Effector CD4-positive, alpha-beta T cell (primary cell): ENCODE measurements at places on chromosomes 4 and X.

GRCh38 chrX:129932821-129933321, 26.9 kb downstream of the UTP14A start:
- no peak for DNase-seq

DNA sequence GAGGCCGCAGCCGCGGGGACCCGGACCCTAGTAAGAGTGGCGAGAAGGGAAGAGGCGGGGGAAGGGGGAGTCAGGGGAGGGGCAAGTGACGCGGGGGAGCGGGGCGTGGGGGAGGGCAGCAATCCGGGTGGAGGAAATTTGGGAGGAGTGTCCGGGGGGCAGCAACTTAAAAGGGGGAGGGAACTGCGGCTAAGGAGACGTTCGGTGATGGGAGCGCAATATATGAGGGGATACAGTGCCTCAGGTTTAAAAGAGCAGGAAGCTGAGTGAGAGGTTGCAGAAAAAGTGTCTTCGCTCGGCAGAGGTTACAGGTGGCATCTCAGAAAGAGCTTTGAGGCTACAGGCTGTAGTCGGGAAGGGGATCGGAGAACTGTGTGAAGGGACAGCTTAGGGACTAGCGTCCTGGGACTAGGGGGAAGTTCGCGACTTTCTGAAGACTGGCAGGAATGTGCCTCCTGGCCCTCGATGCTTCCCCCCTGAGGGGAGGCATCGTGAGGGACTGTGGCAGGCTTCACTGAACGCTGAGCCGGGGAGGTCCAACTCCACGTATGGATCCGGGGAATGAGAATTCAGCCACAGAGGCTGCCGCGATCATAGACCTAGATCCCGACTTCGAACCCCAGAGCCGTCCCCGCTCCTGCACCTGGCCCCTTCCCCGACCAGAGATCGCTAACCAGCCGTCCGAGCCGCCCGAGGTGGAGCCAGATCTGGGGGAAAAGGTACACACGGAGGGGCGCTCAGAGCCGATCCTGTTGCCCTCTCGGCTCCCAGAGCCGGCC, 519 bp downstream of the FOXO4 start:
- no peak for DNase-seq

- no peak for DNase-seq
Measured at GRCh38 chr4:108838451-108838850, 75.6 kb upstream of the ETNPPL start.

- no peak for DNase-seq
Measured at GRCh38 chrX:114842181-114842580, 175.2 kb downstream of the IL13RA2 start.

- no peak for DNase-seq
Measured at GRCh38 chr4:13498469-13498868, 14.3 kb upstream of the RAB28 start.

DNA sequence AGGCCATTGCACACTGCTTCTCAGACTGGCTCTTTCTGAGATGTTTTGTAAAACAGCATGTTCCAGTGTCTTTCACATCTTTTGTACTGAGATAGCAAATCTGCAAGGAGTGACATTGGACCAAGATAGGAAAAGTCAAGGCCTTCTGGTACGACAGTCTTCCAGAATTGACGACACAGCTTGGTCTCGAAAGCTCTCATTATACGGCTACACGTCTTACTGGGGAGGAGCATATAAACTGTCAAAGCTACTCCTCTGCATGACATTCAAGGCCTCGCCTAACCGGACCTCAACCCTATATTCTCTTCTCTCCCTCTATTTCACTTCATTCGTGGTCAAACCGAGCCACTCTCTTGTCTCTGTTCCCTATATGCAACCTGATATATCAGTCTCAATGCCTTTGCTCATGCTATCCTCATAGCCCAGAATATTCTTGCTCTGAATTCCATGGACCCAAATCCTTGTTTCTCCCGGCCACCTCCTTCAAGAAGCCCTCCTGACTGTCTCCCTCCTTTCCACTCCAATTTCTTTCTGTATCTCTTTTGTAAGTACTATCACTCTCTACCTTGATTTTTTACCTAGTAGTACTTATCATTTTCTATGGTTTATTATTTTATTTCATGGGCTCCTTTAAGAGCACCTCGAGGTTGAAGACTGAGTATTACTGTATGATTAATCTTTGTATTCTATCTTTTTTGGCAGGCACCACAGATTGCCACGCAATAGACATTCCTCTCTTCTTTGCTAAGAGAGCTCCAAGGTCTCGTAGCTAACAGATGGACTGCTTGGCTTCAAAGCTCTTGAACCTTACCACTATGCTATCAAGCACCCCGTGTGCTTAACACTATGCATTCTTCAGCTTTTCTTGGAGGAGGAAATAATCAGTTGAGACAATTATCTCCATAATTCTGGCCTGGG, 35.1 kb downstream of the RBM47 start:
- no peak for DNase-seq

- no peak for DNase-seq
Measured at GRCh38 chrX:13263560-13264251, 56.1 kb downstream of the ATXN3L start.

DNA sequence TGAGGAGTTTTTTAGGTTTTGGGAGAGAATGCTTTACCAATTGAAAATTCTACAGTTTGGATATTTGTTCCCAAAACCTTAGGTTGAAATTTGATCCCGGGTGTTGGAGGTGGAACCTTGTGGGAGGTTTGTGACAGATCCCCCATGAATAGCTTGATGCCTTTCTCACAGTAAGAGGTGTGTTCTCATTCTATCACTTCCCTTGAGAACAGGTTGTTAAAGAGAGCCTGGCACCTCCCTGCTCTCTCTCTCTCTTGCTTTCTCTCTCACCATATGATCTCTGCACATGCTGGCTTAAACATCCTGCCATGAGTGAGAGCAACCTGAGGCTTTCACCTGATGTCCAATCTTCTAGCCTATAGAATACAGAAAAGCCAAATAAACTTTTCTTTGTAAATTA, 1475.5 kb upstream of the AGA start:
- no peak for DNase-seq

DNA sequence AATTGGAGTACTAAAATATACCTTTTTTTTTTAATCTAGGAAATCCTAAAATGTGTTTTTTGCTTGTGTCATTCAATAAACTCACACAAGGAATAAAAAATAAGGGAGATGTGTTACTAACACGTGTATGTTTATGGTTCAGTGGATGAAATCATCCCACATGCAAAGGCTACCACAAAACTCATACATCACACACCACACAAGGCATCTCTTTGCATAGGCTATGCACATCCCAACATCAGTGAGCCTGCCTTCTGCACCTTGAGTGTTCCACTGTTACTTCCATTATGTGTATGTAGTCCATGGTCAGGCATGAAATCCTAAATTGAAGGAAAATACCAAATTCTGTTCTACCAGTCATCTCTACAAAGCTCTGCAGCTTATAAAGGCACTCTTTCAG, 213.1 kb downstream of the DCTD start:
- no peak for DNase-seq

DNA sequence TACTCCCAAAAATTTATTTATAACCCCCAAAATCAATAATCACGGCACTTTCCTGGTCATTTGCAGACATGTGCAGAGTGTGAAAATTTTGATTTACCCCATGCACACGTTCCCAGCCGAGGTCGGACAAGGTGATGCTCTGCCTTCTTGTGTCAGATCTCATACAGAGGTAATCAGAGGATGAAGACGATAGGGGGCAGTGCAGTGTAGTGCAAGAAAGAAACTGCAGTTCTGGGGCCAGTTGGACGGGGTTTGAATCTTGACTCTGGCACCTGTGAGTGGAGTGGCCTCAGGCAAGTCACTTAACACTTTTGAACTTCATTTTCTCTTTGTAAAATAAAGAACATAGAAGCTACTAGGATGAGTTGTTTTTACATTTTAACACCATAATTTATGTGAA, 88.4 kb downstream of the FRMPD3 start:
- DNase-seq: no peak

DNA sequence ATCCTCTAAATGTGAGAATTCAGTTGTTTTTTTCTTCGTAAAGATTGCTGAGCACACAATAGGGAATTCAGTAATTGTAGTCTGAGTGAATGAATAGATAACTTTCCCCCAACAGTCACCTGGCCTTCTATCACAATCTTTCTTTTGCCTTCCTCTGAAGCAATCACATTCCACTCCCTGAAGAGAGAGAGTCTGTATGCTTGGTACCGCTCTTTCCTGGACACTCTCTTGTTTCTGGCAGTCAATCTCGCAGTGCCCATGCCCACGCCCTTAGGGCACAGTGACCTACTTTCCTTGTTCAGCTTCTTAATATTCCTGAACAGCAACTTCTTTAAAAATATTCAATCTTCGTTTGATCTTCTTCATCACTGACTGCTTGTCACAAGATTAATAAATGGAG, 255.9 kb downstream of the ADAMTS3 start:
- DNase-seq: no peak

DNA sequence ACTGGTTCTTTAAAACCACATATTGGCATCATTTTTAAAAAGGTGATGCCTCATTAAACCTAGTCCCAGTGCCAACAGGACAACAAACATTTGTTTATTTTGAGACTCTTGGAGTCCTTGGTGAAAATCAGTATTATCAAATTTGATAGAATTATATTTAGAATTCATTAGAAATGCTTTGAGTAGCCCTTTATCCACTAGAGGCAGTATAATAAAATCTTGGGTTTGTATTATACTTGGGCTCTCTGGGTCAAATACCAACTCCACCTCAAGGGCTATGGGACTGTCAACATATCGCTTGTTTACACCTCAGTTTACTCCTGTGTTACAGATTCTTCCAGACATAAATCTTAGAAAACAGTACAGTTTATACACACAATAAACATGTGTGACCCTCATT, 335.7 kb upstream of the FSTL5 start:
- no peak for DNase-seq

- no peak for DNase-seq
Measured at GRCh38 chrX:69493193-69493592, 10.9 kb upstream of the NALF2 start.

GRCh38 chrX:148534291-148534690, 33.9 kb downstream of the AFF2 start:
- no peak for DNase-seq

GRCh38 chr4:77600521-77601451, 4.8 kb upstream of the CXCL13 start:
- DNase-seq: no peak

DNA sequence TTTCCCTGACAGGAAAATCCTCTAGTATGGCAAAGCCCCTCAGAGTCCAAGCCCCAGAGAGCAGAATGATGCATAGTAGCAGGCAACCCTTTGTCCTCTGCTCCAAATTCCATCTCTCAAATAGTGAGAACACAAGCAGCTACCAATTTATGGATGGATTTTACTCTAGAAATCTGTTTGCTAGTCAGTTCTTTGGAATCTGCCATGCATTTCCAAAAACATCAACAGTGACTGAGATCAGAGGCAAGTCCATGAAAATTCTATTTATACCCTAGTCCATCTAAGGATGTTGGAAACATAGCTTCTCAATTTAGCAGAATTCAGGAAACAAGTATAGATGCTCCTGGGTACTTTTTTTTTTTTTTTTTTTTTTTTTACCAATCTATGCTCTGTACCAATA, 10.0 kb upstream of the CC2D2A start:
- DNase-seq: no peak

DNA sequence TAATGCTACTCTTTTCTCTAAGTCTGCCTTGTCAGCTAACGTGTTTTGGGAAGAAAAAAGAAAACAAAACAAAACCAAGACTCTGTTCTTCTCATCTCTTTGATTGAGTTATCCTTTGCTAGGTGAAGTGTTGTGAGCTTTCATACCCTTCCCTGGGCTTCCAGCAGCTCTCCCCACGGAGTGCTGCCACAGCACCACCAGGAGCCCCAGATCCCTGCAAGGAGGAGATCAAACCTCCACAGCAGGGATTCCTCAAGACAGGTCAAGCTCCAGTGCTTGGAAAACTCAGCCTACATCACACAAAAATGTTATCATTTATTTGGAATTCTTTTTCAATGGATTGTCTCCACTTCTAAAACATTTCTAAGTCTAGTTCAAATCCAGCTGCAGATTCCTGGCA, 1981.9 kb upstream of the TENM3 start:
- DNase-seq: no peak

- no peak for DNase-seq
Measured at GRCh38 chrX:31658360-31658759, 586.5 kb upstream of the FTHL17 start.

DNA sequence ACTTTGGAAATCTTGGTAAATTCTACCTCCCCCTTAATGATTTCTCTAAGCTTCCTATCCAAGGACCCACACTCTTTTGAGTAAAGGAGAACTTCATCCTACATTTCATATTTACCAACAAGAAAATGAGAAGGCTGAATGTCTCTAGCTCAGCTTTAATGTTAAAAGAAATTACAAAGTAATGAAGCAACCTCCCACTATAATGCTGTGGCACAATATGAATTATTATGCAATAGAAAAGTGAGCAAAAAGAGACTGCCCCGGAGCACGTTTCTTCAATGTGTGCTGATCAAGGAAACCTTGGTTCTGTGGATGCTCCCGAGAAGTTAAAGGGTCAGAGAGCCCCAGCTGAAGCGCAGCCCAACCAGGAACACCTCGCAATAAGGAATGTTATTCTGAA, 9.1 kb upstream of the TBC1D1 start:
- no peak for DNase-seq

GRCh38 chrX:44970709-44971108, 97.7 kb downstream of the KDM6A start:
- no peak for DNase-seq

DNA sequence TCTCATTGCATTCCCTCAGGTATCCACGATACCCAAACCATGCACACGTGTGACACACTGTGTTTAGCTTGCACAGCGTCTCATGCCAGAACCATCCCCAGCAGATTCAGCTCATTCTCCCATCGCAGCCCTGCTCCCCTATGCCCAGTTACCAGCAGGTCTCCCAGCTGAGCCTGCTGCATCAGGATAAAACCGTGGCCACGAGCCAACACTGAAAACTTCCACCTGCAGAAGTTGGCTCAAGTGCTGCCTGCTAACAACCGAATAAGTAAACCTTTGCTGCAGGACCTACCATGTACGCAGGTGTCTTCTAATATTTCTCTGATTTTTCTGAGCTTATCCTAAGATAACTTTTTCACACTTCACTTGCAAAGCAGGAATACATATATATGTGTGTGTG, 120.4 kb upstream of the STS start:
- no peak for DNase-seq

GRCh38 chr4:149735796-149736195, 79.8 kb downstream of the IQCM start:
- no peak for DNase-seq

GRCh38 chr4:1336088-1336491, 10.9 kb upstream of the UVSSA start:
- no peak for DNase-seq

GRCh38 chrX:39149761-39150160, 348.5 kb downstream of the MID1IP1 start:
- peak; percentile 41 for DNase-seq

DNA sequence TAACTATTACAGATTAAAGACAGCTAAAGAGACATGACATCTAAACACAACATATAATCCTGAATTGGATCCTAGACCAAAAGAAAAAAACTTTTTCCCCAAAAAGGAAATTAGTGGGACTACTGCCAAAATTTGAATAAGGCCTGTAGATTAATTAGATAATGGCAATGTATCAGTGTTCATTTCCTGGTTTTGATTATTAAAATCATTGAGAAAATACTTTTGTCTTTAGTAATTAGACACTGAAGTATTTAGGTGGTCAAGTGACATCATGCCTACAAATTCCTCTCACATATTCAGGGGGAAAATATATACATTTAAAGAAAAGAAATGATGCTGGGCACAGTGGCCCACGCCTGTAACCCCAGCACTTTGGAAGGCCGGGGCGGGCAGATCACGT, 10.4 kb upstream of the USO1 start:
- DNase-seq: no peak

GRCh38 chr4:79175716-79176115, 150.1 kb downstream of the NAA11 start:
- no peak for DNase-seq
